Stimulated activated CD4-positive, alpha-beta T cell treated with anti-CD3 and anti-CD28 coated beads, Interleukin-1b, Interleukin-23, amount 100 ng/mL, for 48 hours (primary cell): ENCODE measurements at places on chromosomes 5 and 9.

DNA sequence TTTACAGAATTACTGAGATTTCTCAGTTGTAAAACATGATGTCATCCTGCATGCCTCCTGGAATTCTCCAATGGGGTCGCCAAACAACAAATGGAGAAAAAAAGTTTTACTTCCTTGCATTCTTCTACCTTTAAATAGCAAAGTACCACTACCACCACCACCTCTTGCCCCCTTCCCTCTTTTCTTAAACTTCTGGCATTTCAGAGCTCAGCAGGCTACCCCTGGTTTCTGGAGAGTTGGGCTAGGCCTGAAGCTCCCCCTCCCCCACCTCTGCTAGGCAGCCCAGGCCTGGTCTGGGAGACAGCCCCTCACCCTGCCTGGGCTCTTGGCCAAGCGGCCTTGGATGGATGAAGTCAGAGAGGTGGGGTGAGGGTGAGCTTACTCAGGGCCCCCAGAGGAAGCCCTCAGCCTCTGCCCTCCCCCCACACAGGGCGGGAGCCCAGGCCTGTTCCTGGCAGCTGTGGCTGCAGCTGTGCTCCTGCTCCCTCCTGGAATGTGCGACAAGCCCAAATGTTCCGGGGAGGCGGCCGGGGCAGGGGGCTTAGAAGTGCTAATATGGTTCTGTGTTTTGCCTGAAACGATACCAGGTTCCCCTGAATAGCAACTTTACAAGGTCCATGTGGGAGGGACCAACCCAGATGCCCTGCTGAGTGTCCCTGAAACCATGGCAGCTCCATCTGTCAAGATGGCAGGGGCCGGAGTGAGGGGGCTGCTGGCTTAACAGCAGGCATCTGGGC is 6.0 kb upstream of the CCIN start:
- DNase-seq = no peak

- DNase-seq = no peak
Observed at GRCh38 chr5:1375871-1376810, 31.2 kb upstream of the CLPTM1L start.

- DNase-seq = no peak
Observed at GRCh38 chr5:55507574-55507973, 27.2 kb downstream of the PLPP1 start.

DNA sequence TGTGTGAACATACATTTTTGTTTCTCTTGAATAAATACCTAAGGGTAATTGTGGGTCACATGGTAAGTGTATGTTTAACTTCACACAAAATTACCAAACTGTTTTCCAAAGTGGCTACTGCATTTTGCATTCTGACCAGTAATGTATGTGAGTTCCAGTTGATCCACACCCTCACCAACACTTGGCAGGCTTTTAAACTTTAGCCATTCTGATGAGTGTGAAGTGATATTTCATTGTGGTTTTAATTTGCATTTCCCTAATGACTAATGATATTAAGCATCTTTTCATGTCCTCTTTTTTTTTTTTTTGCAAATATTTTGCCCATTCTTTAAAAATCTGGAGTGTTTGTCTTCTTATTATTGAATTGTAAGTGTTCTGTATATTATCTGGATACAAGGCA is 53.5 kb upstream of the MAST4 start:
- DNase-seq = no peak

- no peak for DNase-seq
Observed at GRCh38 chr5:62737766-62738165, 159.1 kb downstream of the LRRC70 start.

- DNase-seq = peak; percentile 49
Observed at GRCh38 chr9:20884985-20885593, 146.4 kb downstream of the HACD4 start.

DNA sequence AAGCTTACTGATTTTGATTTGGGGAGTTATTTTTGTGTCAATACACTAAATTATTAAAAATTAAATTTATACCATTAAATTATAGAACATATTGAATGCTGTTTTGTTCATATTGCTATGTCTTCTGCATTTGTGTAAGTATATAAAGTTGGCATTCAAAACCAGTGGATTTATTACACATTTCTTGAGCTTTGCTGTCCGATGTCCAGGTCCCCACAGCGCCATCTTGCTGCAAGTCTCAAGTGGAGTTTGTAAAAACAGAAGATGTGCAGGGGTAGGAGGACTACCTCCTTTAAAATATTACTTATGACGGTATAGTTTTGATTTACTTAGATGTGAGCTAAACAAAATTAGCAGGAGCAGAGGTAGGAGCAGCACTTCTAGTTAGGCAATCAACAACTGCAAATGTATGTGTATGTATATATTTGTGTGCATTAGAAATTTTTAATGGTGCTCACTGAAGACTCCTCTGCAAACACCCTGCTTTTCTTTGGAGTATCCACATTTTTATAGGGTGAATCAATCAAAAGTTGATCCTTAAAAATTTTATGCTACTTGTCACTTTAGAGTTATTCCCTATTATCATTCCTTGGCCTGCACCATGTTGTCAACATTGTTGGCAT is 37.4 kb downstream of the CPEB4 start:
- DNase-seq = no peak

DNA sequence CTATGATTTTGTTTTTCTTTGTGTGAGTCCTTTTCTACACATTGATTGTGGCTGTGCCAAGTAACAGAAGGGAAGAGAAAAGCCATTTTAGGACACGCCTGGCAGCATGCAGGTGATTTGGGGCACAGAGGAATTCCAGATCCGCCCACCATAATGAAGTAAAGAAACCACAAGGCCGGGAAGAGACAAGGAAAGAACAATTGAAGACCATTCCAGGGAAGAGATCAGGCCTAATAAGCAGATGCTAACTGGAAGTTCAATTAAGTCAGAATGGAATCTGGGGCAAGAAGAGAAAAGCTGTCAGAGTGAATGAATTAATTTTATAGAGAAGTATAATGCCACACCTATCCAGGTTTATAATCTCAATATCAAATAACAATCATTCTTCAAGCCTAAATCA is 110.2 kb upstream of the ISL1 start:
- no peak for DNase-seq

DNA sequence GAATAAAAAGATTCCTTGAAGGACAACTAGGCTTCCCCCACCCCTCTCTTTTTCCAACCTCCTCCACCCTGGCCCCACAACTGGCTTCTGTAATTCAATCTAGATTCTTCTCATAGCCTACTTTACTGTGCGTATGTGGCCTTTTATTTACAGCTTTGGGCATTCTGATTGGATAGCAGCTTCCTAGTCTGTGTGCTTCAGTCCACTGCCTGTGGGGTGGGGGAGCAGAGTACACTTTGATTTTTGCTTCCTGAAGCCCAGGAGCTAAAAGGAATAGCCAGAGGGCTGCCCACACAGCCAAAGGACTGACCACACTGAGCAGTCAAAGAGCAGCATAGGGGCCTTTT is 30.4 kb downstream of the RUSC2 start:
- DNase-seq = no peak

DNA sequence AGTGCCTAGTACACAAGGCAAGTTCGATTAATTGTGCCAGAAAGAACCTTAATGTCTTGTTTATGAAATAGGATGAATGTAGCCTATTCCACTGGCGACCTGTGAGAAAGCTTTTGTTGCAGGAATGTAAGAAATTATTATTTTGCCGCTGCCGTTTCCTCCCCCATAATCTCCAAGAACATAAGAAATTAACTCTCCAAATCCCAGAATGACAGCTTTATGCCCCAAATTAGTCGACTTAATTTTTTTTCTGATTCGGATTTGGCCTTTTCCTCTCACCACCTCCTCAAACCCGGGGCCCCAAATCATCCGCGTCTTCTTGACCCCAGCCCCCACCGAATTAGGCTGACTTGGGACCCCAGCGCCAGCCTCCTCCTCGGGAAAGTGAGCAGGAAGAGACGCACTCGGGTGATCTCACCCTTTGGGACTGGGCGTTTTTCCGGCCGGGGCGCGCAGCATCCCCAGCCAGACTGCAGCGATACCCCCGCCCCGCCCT is 682 bp upstream of the SPTAN1 start:
- no peak for DNase-seq

GRCh38 chr9:120698766-120699165 is 15.5 kb downstream of the MEGF9 start:
- no peak for DNase-seq
